ENCODE measurements at places on chromosomes 5 and 9.

DNA sequence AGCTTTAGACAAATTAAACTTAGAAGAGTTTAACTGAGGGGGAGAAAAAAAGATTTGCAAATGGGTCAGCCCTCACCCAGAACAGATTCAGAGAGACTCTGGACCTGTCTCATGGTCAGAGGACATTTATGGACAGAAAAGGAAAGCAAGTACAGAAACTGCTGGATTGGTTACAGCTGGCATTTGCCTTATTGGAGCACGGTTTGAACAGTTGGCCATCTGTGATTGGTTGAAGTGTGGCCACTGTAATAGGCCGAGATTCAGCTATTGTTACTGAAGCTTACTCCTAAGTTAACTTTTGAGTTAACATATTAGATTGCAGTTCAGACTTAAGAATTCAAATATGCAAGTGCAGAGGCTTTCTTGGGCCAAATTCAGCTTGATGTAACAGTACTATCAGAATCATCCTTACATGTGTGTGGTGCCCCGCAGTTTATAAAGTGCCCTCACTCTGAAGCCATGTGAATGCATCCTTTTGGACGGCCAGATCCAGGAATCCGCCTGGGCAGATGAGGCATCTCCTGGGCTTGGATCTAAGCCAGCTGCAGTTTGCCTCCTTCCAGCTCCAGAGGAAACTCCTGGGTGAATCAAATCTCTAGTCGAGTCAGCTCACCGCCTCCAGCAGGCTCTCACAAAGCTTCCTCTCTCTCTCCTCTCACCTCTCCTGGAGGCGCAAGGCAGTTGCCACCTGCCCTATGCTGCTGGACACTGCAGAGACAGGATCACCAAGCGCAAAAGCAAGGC, 165.2 kb downstream of the ADAMTS12 start:
- H3K27me3 ChIP-seq = peaks cover 6% of the 10 kb centered on the region
- no peaks in the 10 kb centered on the region for H3K4me1 ChIP-seq
- H3K36me3 ChIP-seq = no peaks in the 10 kb centered on the region

- H3K4me1 ChIP-seq = peaks cover 7% of the 10 kb centered on the region
- no peak overlapping the region for H3K27ac ChIP-seq
- peaks cover 3% of the 10 kb centered on the region for H3K36me3 ChIP-seq
- DNase-seq = no peak
Observed at GRCh38 chr5:144205141-144205551, 34.5 kb downstream of the KCTD16 start.

GRCh38 chr5:68007451-68007850, 208.1 kb upstream of the PIK3R1 start:
- DNase-seq = no peak
- peaks cover 2% of the 10 kb centered on the region for H3K4me1 ChIP-seq
- peaks cover 7% of the 10 kb centered on the region for H3K27me3 ChIP-seq
- peaks cover 5% of the 10 kb centered on the region for H3K36me3 ChIP-seq
- no peak overlapping the region for H3K27ac ChIP-seq

- no peak overlapping the region for H3K27ac ChIP-seq
- H3K4me3 ChIP-seq = peak overlapping the region; percentile 33
- H3K4me1 ChIP-seq = peaks cover 15% of the 10 kb centered on the region
- DNase-seq = no peak
Observed at GRCh38 chr9:104915049-104915448, 12.9 kb downstream of the ABCA1 start.

DNA sequence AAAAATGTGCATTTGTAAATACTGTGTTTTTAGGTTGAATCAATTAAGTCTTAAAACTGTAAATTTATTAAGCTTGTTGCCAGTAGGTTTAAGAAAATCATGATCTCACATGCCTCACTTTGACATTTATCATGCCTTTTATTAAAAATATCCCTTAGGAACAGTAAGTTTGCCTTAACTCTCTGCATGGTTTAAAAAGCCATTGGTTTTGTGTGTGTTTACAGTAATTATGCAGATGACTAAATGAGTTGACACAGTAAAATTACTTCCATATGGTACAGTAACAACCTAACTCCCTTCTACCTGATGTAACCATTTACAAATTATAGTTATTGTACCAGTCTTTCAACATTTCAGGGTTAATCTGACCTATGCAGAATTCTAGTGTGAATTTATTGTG, 6.5 kb downstream of the RPS6 start:
- H3K27me3 ChIP-seq = no peaks in the 10 kb centered on the region
- H3K36me3 ChIP-seq = peaks cover 9% of the 10 kb centered on the region
- no peak overlapping the region for H3K27ac ChIP-seq
- H3K4me1 ChIP-seq = peaks cover 18% of the 10 kb centered on the region
- DNase-seq = no peak

GRCh38 chr9:86287013-86287412, 4.7 kb upstream of the ISCA1 start:
- no peak for DNase-seq
- H3K4me1 ChIP-seq = peaks cover 10% of the 10 kb centered on the region
- H3K36me3 ChIP-seq = no peaks in the 10 kb centered on the region

GRCh38 chr5:172699999-172700364, 58.9 kb downstream of the NEURL1B start:
- peaks cover 42% of the 10 kb centered on the region for H3K27me3 ChIP-seq
- H3K27ac ChIP-seq = no peak overlapping the region
- peaks cover 20% of the 10 kb centered on the region for H3K4me1 ChIP-seq
- peaks cover 2% of the 10 kb centered on the region for H3K36me3 ChIP-seq
- DNase-seq = no peak

GRCh38 chr5:107459605-107460004, 211.1 kb downstream of the EFNA5 start:
- no peak overlapping the region for H3K4me3 ChIP-seq
- no peak for DNase-seq
- peaks cover 34% of the 10 kb centered on the region for H3K27me3 ChIP-seq
- peaks cover 2% of the 10 kb centered on the region for H3K4me1 ChIP-seq
- no peaks in the 10 kb centered on the region for H3K36me3 ChIP-seq
- no peak overlapping the region for H3K27ac ChIP-seq

GRCh38 chr9:74025402-74025925, 471.7 kb upstream of the RORB start:
- no peak overlapping the region for H3K27ac ChIP-seq
- H3K4me3 ChIP-seq = no peak overlapping the region
- H3K4me1 ChIP-seq = no peaks in the 10 kb centered on the region
- H3K27me3 ChIP-seq = no peaks in the 10 kb centered on the region

GRCh38 chr5:160471761-160472160, 50.1 kb downstream of the PTTG1 start:
- peak overlapping the region; percentile 79 for H3K4me3 ChIP-seq
- DNase-seq = no peak
- H3K4me1 ChIP-seq = peaks cover 54% of the 10 kb centered on the region
- peak overlapping the region; percentile 94 for H3K27ac ChIP-seq

- DNase-seq = no peak
Observed at GRCh38 chr9:88187631-88188030, 49.4 kb upstream of the SPATA31C2 start.

DNA sequence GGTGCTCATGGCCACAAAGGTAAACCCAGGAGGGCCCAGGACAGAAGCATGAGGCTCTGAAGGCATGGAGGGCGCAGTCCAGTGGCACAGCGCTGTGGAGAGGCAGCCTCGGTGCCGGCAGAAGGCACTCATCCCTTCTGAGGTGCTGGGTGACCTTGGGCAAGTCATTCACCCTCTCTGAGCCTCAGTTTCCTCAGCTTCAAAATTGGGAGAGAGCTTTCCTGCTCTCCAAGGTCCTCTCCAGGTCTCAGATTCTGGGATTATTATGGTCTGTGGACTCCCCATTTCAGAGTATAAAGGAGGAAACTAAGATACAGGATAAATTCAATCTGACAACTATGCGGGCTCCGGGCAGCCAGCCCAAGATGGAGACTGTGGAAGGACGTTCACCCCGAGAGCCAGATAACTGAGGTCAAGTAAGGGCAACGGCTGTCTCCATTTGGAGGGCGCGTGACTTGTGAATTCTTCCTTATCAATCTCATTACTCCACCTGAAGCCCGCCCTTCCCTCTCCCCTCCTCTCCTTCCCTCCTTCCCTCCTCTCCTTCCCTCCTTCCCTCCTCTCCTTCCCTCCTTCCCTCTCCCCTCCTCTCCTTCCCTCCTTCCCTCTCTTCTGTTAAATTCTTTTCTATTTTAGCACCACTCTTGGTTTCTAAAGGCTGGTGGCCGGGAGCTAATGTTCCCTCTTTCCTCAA, 58.1 kb downstream of the LRSAM1 start:
- H3K4me3 ChIP-seq = no peak overlapping the region
- H3K4me1 ChIP-seq = peaks cover 2% of the 10 kb centered on the region
- no peak overlapping the region for H3K27ac ChIP-seq
- peaks cover 6% of the 10 kb centered on the region for H3K36me3 ChIP-seq
- no peaks in the 10 kb centered on the region for H3K27me3 ChIP-seq
- DNase-seq = no peak

DNA sequence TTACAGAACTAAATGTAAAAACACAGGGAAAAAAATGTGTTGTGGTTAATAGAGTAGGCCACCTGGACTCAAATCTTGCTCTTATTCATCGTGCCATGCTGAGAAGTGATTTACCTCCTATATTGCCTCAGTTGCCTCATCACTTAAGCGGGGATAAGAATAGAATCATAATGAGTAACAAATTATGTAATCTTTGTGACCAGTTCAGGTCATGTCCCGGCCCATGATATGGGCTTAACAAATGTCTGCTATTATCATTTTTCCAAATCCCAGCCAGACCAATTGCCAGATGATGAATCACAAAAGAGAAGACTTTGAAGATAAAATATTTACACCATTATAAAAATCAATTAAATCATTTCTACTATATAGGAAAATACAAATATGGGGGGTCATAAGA, 89.8 kb downstream of the CDH6 start:
- H3K4me1 ChIP-seq = no peaks in the 10 kb centered on the region
- H3K36me3 ChIP-seq = peaks cover 2% of the 10 kb centered on the region
- no peaks in the 10 kb centered on the region for H3K27me3 ChIP-seq
- H3K4me3 ChIP-seq = no peak overlapping the region
- no peak overlapping the region for H3K27ac ChIP-seq
- no peak for DNase-seq

- H3K27me3 ChIP-seq = peaks cover 5% of the 10 kb centered on the region
- no peaks in the 10 kb centered on the region for H3K36me3 ChIP-seq
- H3K4me3 ChIP-seq = no peak overlapping the region
- peaks cover 15% of the 10 kb centered on the region for H3K4me1 ChIP-seq
- H3K27ac ChIP-seq = no peak overlapping the region
Observed at GRCh38 chr5:133117912-133118445, 66.2 kb downstream of the HSPA4 start.

- H3K4me3 ChIP-seq = no peak overlapping the region
- H3K27me3 ChIP-seq = no peaks in the 10 kb centered on the region
- no peak overlapping the region for H3K27ac ChIP-seq
- no peaks in the 10 kb centered on the region for H3K36me3 ChIP-seq
- no peaks in the 10 kb centered on the region for H3K4me1 ChIP-seq
Observed at GRCh38 chr5:83387041-83387440, 84.5 kb upstream of the VCAN start.
